ENCODE measurements at places on chromosomes 7 and 10. TPM values are rescaled to one million over a fixed set of nuclear protein-coding genes. Genes with fewer than 3 reads are reported as not detected.

- DNase-seq, result no peak
- no peak overlapping the region for H3K4me3 ChIP-seq
- H3K27ac ChIP-seq, result no peak overlapping the region
- H3K36me3 ChIP-seq, result peaks cover 17% of the 10 kb centered on the region
Observed at GRCh38 chr10:29725133-29725720, 90.5 kb upstream of the SVIL start.

DNA sequence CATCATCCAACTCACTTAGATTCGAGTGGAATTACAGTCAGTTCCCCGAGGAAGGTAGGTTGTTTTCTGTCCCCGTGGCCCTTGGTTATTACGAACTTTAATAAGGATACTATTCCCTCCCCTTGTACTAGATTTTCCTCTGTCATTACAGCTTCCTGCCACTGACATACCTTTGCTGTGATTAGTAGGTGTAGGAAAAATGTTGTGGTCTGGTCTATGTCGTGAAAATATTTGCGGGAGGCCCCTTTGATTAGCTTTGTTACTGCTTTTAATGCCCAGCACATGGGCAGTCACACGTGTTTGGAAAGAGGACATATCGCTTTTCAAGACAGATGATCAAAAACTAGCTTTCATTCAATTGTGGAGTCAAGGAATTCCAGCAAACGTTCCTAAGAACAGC, 92.2 kb downstream of the GATA3 start:
- H3K4me3 ChIP-seq, result no peak overlapping the region
- peaks cover 3% of the 10 kb centered on the region for H3K27me3 ChIP-seq
- no peak for DNase-seq
- H3K27ac ChIP-seq, result no peak overlapping the region
- H3K4me1 ChIP-seq, result no peaks in the 10 kb centered on the region

GRCh38 chr7:65429642-65430343, 56.1 kb downstream of the ZNF92 start:
- H3K36me3 ChIP-seq, result no peaks in the 10 kb centered on the region
- no peak for DNase-seq
- H3K27ac ChIP-seq, result no peak overlapping the region
- no peaks in the 10 kb centered on the region for H3K27me3 ChIP-seq
- H3K4me3 ChIP-seq, result no peak overlapping the region

DNA sequence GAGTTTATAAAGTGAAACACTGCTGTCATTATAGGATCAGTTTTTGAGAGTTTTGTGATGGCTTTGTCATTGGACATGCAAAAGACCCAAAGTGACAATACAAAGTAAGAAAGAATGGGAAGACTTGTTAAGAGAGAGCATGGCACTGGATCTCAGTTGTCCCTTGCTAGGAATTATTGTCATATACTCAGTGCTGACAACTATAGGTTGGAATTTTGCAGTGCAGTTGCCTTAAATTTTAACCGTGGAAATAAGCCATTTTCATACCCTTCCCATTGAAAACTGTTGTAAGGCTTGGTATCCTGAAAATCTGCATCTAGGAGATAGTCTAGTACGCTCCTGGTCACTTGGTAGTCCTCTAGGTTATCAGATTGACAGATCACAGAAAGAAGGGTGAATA, 1156.7 kb downstream of the GATA3 start:
- H3K36me3 ChIP-seq, result no peaks in the 10 kb centered on the region
- H3K27me3 ChIP-seq, result peaks cover 9% of the 10 kb centered on the region
- H3K4me1 ChIP-seq, result peaks cover 3% of the 10 kb centered on the region
- DNase-seq, result no peak

- no peak overlapping the region for H3K27ac ChIP-seq
- peaks cover 4% of the 10 kb centered on the region for H3K27me3 ChIP-seq
- H3K4me1 ChIP-seq, result no peaks in the 10 kb centered on the region
- no peaks in the 10 kb centered on the region for H3K36me3 ChIP-seq
- H3K4me3 ChIP-seq, result no peak overlapping the region
Observed at GRCh38 chr10:128463991-128464760, 338.0 kb upstream of the MKI67 start.

GRCh38 chr10:17007418-17007770, 122.2 kb downstream of the CUBN start:
- H3K36me3 ChIP-seq, result peaks cover 29% of the 10 kb centered on the region
- H3K4me3 ChIP-seq, result no peak overlapping the region
- H3K27me3 ChIP-seq, result no peaks in the 10 kb centered on the region
- peak overlapping the region; percentile 59 for H3K27ac ChIP-seq
- peaks cover 62% of the 10 kb centered on the region for H3K4me1 ChIP-seq
- no peak for DNase-seq

The VPS37D gene
- total RNA-seq, result 0.44 TPM

The ADAP1 gene
- total RNA-seq, result 56.7 TPM

All from activated naive CD8-positive, alpha-beta T cell treated with anti-CD3 and anti-CD28 coated beads for 36 hours (primary cell).